Lower leg skin (tissue), 4 donors: ENCODE measurements at places on chromosomes 4 and X. TPM values are rescaled to one million over a fixed set of nuclear protein-coding genes. Genes with fewer than 3 reads are reported as not detected.

DNA sequence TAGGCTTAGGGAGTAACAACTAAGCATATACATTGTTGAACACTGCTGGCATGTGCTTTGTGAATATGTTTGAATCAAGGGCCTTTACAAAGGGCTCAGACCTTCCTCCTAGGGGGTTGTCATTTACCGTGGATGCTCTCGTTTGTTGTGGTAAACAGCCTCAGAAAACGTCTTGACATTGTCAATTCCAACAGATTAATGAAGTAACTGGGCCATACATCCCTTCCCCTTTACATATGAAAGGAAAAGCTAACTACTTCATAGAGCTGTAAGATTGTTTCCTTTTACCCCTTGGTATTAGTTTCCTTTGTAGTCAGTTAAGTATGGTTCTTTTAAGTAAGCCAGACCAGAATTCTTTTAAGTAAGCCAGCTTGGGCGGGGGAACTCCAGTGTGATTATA is 42.9 kb downstream of the FAT4 start:
- no peak for DNase-seq

DNA sequence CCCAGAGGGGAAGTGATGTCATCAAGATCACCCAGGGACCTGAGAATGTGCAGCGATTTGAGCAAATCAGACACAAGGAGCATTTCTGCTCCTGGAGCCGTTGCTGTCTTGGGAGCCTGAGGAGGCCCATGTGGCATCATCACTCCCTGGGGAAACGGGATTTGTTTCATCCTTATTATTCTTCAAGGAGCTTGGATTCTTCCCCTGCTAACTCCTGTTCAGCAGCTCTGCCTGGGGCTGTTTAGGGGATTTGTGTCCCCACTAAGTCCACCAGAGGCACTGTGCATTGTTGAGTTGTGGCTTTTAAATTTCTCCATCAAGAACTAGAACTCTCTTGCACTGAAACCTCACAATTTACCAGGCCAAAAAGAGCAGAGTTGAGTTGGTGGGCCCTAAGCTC is 104.2 kb upstream of the MSX1 start:
- no peak for DNase-seq

NSG1 gene
- total RNA-seq: 133 TPM

AMTN gene
- not detected for total RNA-seq

UGT2B11 gene
- total RNA-seq: 3.4 TPM
